ENCODE measurements at places on chromosomes 2 and 18. TPM values are rescaled to one million over a fixed set of nuclear protein-coding genes. Genes with fewer than 3 reads are reported as not detected.

GRCh38 chr2:54240515-54241469 is 15.2 kb downstream of the TSPYL6 start:
- peak; percentile 67 for DNase-seq

- DNase-seq = no peak
Measured at GRCh38 chr2:184113696-184114403, 484.5 kb upstream of the ZNF804A start.

ST6GAL2 gene
- total RNA-seq = 120 TPM

DNA sequence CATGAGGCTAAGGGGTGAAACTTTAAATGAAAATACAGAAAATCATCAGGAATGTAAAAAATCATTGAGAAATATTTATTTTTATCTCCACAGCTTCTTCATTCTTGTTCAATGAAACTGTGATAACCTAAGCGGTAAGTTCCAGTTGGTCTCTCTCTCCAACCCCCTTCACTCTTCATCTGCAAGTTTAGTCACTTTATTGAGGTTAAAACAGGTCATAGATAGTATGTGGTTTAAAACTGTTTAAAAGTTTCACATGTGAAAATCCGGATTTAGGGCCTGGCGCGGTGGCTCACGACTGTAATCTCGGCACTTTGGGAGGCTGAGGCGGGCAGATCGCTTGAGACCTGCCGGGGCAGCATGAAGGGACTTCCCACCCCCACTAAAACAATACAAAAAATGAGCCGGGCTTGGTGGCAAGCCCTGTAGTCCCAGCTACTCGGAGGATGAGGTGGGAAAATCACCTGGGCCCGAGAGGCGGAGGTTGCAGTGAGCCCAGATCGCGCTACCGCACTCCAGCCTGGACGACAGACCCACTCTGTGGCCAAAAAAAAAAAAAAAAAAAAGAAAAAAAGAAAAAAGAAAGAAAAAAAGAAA is 1.6 kb upstream of the PHLPP1 start:
- no peak for DNase-seq

CMPK2 gene
- 38.6 TPM for total RNA-seq

RAB27B gene
- 0.91 TPM for total RNA-seq

- DNase-seq = no peak
Measured at GRCh38 chr2:73254343-73255006, 20.4 kb downstream of the CCT7 start.

DNA sequence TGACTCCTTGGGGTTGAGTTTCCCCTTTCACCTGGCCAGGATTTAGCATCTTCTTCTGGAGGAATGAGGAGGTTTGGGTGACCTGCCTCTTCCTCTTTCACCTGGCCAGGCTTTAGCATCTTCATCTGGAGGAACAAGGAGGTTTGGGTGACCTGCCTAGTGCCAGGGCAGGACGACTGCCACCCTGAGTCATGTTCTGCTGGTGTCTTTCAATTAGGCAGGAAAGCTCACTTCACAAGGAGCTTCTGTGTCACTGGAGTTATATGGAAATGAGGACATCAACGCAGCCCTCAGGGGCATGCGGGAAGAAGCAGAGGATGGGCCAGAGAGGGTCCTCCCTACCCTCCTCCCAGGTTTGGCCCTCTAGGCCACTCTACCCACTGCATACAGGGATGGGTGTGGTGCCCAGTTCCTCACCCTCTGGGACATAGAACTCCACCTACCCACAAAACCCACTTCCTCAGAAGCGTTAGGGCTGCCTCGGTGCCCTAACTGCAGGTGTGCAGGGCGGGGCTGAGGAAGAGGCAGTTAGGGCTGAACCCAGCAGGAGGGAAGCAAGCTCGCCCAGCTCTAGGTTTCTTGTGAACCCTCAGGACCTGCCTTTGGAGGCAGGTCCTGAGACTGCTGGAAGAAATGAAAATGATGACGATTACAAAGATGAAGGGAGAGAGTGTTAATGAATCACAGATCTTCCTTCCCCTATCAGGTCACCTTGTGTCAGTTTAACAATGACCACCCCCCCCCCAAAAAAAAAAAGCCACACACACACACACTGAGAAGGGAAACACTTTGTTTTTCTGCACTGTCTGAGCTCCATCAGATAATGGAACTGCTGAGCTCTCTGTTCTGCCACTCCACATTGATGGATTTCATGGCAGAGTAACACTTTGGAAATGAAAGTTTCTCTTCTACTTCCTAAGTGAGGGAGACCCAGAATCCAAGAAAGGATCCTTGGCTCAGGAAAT is 71.0 kb downstream of the ARL4C start:
- DNase-seq = no peak

DNA sequence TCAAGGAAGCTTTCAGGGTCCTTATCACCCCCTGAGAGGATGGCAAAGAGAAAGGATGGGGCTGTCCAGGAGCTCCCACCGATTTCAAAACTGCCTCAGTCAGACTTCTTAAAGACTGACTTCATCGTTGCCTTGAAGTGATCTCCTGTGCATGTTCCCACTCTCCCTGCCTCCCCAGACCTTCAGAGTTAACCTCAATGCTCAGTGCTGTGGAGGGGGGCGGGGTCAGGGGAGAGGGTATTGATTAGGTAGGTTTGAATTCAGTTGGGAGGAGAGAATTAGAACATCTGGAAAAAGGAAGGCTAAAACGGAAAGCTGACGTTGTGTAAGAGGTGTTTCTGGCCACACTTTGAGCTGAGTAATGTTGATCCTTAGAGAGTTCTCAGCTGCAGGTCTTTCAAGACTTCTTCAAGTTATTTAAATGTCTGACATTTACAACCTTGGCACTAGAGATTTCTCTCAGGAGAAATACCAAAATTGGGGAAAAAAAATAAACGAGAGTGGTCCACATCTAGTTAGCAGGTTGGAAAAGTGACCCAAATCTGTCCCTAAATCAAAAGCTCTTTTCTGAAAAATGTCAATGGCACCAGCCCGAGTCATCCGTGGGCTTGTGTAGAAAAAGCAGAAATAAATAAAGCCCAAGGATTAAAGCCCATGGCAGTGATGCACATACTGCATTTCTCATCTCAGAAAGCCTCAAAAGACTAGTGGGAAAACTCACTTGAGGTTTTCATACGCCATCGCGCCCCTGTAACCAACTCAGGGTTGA is 134.7 kb upstream of the EPAS1 start:
- DNase-seq = no peak

GRCh38 chr2:44237221-44237620 is 38.1 kb upstream of the SLC3A1 start:
- DNase-seq = no peak

DNA sequence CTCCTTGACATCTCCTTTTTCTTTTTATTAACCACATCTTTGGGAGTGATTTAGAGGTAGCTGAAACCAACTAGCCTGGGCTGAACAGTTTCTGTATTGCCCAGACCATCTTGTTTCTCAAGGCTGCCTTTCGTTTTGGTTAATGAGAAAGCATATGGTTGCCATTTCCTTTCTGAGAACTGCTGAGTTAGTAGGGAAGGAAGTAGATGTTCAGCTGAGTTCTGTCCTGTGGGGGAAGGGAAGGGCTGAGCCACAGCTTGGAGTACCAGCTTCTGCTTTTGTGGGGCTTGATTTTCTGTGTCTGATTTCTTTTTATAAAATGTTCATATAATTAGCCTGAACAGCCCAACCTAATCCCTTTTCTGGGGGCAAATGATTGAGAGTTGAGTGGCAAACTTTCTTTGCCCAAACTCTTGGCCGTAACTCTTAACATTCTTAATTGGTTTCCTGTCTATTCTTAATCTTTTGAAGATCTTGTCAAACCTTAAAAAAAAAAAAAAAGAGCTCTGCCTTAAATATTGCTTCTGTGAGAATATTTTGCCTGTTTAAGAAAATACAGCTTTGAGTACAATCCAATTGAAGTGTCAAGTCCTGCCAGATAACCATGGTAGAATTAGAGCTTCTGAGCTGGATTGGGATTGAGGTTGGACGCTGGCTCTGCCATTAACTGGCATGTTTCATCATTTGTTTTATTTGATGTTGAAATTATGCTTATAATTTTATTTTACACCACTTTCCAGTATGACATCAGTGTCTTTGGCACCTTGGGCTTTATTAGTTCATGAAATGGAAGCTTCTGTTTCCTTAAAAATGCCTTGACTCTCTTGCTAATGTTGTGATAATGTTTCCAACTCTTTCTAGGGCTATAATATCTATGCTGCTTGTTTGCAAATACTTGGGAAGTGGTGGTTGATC is 1.9 kb upstream of the NABP1 start:
- DNase-seq = no peak

- DNase-seq = peak; percentile 43
Measured at GRCh38 chr2:75627902-75628504, 18.6 kb upstream of the MRPL19 start.

NIF3L1 gene
- 17.8 TPM for total RNA-seq
